ENCODE measurements at places on chromosomes 16 and 17.

DNA sequence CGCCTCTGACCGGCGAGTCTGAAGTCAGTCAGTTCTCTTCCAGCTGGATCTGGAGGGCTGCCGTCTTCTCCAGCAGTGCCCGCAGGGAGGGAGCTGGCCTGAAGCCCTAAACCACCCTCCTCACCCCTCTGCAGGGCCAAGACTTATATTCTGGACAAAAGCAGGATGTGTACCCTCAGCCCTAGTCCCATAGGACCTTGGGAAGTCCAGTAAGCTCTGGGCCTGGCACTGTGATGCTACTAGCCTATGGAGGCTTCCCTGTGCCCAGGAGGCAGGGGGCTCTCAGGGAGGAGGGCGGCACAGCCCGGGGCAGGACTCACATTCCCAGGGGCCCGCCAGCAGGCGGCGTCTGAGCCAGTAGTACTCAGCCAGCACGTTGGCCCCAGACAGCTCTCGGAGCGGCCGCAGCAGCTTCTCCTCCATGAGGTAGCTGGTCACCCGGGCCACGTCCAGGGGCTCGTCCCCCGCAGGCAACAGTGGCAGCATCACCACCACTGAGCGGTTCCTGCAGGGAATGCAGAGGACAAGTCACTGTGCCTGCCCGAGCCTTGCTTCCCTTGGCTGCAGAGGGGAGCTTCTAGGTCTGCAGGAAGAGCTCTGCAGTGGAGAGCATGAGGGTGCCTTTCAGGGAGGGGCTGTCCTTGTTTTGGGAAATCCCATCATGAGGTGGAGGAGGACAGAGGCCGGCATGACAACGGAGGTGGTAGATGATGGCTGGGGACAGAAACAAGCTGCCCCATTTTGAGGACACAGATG is 41.7 kb downstream of the RMI2 start:
- DNase-seq: no peak

GRCh38 chr17:71519285-71519684 is 601.5 kb upstream of the SOX9 start:
- no peak for DNase-seq

GRCh38 chr17:35898283-35899070 is 18.3 kb upstream of the CCL5 start:
- peak; percentile 52 for DNase-seq

DNA sequence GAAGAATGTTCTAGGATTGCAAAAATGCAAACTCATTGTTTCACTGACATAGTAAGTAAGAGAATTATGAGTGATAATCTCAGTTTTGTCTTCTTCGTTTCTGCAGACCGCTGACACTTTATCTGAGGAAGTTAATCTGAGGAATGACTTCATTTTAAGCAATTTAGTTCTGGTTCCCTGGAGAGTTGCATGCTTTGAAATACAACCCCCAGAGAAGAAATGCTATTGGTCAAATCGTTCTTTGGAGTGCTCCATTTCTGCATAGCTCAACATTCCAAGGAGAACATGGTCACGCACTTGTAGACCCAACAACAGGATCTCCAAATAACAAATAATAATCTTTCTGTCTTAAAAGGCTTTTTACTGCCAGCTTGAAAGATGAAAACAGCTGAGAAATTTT is 427.1 kb downstream of the GRIN2A start:
- DNase-seq: no peak

GRCh38 chr17:37650419-37651003 is 7.3 kb upstream of the DDX52 start:
- DNase-seq: no peak

DNA sequence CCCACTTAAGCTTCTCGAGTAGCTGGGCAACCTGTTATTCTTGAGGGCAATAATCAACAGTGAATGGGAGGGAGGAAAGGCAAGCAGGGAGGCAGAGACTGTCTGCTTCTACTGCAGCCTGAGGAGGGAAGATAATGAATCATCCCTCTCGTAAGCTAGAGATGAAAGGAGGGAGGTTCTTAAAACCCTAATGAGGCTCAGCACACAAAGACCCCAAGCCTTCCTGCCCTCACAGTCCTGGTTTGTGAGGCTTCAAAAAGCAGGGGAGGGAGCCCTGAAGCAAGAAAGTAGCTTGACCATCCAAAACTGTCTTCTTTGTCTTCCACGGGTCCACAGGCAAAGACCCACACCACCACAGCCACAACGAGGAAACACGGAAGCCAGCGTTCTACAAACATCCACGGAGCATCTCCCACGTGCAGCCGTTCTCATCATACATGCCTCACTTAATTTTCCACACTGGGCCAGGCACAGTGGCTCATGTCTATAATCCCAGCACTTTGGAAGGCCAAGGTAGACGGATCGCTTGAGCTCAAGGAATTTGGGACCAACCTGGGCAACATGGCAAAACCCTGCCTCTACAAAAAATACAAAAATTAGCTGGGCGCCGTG is 1.8 kb downstream of the PIK3R5 start:
- DNase-seq: no peak

GRCh38 chr16:85697431-85697830 is 8.7 kb upstream of the GINS2 start:
- DNase-seq: no peak

DNA sequence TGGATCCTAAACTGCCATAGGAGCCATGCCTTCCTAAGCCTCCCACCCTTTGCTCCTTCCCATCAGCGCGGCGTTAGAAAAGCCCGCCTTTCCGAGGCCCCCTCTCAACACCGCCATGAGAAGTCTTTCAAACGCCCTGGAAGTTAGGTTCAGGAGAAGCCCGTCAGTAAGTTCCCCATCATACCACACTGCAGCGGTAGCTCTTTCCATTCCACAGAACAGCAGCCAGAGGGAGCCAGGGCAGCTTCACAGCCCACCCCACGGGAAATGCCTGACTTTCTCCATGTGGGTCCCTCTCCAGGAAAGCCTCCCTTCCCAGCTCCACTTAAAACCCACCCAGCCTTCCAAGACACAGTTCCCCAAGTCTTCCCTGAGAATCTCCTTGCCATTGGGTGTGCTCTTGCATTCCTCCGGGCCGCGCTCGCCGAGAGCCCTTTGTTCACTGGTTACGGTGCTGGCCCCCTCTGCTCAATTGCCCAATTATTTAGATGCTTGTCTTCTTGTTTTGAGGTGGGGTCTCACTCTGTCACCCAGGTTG is 28.7 kb downstream of the KIAA0513 start:
- peak; percentile 16 for DNase-seq

- DNase-seq: peak; percentile 57
Measured at GRCh38 chr17:58200024-58200633, 7.6 kb downstream of the EPX start.

DNA sequence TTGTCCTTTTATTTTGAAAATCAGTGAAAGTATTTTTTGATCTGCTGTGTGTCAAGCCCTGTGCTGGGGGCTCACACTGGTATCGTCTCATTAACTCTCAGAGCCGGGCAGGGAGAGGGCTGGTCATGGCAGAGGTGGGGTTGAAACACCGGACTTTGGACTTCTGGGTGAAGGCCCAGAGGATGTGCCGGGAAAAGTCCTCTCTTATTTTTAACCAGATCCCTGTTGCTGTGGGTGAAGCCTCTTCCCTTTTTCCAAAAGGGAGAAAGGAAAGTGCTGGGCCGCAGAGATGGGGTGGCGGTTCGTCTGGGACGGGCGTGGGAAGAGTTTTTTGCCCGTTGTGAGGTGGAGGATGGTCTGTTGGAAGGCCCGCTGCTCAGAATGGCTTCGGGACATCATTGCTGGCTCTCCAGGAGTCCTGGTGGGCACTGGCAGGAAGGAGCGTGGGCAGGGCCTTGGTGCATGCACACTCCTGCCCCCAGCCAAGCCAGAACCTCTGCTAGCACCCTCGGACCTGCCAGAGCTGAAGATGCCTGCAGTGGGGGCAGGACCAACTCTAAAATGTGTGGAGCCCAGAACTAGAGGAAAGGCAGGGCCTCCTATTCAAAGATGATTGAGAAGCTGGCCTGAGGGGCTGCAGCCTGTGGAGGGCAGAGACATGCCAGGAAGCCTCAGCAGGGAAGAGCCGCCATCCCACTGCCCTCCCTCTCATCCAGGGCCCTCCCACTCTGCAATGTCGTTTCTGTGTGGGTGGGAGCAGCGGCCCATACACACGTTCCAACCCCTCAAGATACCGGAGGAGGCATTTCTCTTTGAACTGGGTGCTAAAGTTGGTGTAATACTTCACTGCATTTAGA is 213.2 kb downstream of the CCDC182 start:
- DNase-seq: no peak

GRCh38 chr17:61249649-61250299 is 149.9 kb upstream of the TBX2 start:
- DNase-seq: no peak

DNA sequence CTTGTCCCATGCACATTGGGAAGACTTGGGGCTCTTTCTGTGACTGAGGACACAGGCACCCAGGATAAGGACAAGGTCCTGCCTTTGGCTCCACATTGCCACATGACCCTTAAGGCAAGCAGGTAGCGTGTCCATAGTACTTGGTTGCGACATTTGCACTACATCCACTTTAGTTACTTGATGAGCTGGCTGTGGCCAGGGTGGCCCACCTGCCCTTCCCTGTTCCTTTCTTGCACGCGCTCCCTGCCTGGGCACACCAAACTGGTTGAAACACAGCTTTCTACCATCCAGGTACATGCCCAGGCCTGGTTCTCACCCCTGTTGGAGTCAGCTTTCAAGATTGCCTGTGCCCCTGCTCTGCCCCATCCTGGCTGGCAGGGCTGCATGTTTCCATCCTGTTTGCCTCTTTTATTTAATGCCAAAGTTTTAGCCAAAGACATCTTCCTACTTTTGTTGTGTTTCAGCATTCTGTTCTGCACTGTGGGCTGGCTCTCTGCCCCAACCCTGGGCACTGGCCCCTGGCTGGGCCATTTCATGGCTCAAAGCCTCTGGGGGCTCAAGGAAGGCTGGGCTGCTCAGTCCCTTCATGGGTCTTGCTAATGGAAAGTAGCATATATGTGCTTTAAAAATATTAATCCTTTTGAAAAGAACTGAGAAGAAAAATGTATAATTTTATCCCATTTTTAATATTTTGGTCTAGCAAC is 3.2 kb downstream of the B3GNT9 start:
- DNase-seq: no peak

DNA sequence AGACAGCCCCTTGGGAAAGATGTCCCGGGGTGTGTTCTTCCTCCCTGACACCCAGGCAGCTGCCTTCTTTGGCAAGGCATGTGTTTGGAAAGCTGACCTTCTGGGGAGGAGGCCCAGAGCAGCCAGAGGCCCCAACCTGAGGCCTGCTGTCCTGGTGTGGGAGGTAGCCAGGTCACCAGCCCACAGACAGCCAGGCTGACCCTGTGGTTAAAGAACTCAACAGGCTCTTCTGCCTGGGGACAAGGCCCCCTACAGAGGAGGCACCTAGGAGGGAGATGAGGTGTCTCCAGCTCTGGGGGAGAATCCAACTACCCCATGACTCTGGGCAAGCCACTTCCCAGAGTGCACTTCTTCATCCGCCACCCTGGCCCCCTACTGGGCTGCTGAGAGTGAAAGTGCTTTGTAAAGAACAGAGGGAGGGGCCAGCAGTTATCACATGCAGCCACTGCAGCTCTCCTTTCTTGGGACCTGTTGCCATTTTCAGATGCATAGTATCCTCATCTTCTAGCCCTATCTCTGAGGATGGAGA is 13.1 kb upstream of the SREBF1 start:
- DNase-seq: peak; percentile 81

GRCh38 chr17:16005636-16006035 is 6.0 kb downstream of the TTC19 start:
- DNase-seq: no peak

GRCh38 chr16:87636050-87636684 is 33.9 kb downstream of the JPH3 start:
- DNase-seq: peak; percentile 78

- no peak for DNase-seq
Measured at GRCh38 chr16:82181461-82182185, 11.6 kb upstream of the MPHOSPH6 start.

DNA sequence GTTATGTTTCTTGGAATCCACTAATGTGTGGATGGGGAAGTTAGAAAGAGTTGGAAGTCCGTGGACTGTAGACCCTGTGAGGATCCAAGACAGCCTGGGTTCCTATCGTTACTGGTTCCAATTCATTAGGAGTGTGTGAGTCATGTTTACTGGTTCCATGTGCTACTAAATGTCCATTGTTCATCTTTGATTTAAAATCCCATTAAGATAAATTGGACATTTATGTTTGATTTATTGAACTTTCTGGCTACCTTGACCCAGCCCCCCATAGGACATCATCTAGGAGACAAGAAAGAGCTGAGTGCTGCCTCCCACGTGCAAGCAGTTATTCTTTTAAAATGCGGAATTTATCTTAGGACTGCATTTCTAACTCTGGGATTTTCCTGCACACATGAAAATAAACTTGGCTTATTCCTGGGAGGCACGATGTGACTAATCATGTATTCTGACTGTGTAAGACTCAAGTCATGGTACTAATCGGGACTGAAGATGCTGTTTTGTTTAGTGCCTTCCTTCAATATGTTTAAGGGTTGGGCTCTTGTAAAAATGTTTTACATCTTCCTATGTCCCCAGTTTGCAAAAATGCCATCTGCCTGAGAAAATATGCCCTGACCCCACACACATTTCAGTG is 53.4 kb downstream of the RGS9 start:
- DNase-seq: no peak

DNA sequence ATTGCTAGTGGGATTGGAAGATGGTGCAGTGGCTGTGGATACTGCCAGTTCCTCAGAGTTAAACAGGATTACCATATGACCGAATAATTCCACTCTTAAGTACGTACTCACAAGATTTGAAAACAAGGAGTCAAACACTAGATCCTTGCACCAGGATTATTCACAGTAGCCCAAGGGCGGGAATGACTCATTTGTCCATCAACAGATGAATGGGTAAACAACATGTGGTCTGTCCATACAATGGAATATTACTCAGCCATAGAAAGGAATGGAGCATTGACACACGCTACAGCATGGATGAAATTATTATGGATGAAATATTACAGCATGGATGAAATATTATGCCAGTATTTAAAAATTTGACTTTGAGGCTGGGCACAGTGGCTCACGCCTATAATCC is 9.1 kb upstream of the MAPK8IP3 start:
- DNase-seq: no peak

DNA sequence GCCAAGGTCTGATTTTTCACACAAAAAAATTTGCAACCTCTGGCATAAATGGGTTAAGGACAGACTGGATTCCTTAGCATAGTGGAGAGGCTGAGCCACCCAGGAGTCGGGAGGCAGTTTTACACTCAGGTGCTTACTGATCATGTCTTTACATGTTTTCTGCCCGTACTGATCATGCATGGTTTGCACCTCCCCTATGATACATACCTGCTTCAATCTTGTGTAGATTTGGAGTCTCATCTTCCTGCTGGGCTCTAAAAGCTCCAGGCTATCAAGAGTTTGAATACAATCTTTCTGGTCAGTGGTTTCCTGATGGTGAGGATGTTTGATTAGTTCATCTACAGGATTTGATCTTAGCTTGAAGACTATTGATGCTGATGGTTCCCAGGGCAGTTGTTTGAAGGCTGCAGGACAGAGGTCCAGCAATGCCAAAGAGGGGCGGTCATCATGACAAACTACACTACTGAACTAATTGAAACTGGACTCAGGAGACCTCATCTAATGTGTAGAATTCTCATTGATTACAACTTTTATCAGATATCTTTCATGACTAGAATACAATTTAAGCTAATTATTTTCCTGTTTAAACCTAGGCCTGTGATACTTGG is 6.9 kb downstream of the C1QBP start:
- no peak for DNase-seq

Measured in activated CD4-positive, alpha-beta T cell treated with anti-CD3 and anti-CD28 coated beads, Interleukin-2, amount 10 ng/mL, durations not matched to agents 7 days and 5 days (primary cell).